ENCODE measurements at places on chromosomes 3 and 15.

DNA sequence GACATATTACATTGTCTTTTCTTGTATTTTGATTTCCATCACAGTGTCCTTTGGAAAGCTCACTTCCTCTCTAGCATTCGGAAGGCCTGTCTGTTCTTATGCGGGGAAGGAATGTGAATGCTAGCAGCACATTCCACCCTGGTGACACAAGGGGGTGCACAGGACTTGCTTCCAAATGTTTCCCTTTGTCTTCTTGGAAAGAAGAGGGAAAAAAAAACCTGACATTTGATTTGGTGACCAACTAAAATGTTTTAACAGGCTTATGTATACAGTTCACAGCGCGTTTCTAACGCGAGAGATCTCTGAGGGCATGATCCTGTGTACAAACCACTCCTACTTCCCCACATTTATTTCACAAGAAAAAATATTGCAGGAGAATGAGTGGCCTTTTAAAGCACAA is 107.6 kb upstream of the FXR1 start:
- DNase-seq, result no peak

- no peak for DNase-seq
Measured at GRCh38 chr3:46833346-46834300, 29.6 kb downstream of the MYL3 start.

- no peak for DNase-seq
Measured at GRCh38 chr3:87924485-87924884, 134.3 kb downstream of the CGGBP1 start.

- DNase-seq, result no peak
Measured at GRCh38 chr15:77525400-77525811, 104.7 kb downstream of the HMG20A start.

GRCh38 chr3:170162052-170162451 is 19.5 kb downstream of the PHC3 start:
- DNase-seq, result no peak

GRCh38 chr3:136586580-136586979 is 165.6 kb downstream of the STAG1 start:
- DNase-seq, result no peak

DNA sequence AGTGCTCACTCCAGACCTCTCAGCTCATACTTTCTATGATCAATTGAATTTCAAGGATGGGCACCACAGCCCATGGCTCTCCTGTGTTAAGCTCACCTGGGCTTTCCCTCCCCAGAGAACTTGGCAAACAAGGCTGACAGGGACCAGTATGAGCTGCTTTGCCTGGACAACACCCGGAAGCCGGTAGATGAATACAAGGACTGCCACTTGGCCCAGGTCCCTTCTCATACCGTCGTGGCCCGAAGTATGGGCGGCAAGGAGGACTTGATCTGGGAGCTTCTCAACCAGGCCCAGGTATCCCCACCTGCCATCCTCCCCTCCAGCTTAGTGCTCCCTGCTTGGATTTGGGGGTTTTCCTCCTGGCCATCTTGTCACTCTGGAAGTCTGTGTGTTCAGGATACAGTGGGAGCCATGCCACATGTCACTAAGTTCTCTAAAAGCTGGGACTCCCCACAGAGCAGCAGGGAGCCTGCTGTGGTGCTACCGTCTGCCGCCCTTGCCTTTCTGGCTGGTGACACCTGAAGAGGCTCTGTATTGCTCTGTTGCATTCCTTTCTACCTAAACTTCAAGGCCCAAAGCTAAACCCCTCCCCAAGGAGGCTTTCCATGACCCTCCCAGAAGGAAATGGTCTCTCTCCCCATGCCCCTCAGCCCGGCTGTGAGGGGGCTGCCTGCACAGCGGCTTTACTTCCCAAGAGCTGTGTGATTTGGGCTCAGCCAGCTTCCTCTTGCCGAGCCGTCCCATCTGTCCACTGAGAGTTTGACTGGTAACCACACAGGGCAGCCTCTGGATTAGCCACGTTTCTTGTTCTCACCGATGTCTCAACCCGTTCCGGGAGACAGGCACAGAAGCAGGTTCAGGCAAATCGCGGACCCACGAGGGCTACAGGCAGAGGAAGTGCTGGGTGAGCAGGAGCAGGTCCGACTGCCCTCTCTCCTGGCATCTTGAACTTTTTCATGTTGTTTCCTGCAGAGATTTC is 10.8 kb downstream of the TF start:
- no peak for DNase-seq

DNA sequence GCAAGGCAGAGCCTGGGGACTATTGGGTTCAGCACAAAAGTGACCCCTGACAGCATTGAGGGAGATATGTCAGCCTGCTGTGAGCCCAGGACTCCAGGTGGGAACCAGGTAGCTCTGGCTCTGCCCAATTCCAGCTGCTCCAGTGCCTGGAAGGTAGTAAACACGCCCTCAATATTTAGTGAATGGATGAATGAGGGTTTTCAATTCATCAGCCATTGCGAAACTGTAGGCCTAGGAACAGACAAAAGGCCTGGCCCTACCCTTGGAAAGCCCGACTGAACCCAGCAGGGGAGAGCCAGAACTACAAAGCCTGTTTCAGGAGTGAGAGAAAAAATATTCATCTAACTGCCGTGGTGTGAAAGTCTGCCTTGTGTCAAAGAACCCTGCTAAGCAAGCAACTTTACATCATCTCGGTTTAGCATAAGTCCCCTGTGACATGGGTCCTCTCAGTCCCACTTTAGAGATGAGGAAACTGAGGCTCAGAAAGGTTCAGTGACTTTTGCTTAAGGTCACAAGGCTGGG is 8.1 kb upstream of the CSK start:
- no peak for DNase-seq

DNA sequence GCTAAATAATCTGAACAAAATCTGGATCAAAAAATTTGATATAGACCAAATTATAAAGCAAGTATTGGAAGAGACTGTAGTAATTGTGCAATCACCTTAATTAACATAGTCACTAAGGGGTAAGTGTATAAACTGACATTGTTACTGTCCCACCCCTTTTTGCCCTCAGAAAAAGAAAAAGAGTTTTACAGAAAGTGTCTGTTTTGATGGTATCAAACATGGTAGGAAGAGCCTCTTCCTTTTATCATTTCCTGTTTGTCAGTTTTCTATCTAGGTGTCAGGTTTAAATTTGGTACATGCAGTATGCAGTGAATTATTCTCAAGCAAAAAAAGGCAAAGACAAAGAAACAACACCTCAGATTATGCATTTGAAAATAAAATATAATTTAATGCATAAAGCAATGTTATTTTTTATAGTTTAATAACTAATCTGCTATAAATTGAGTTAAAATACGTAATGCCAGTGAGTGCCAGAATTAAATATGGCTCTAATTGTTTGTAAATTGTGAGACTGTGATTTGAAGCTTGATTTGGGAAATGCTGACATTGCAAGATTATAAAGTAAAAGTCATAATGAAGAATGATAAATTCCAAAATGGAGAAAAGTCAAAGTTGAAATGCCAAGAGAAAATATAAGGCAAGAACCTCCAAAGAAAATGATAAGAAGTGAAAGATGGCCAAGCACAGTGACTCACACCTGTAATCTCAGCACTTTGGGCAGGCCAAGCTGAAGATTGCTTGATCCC is 30.3 kb upstream of the CMC1 start:
- no peak for DNase-seq

- DNase-seq, result no peak
Measured at GRCh38 chr3:119639494-119640350, 20.7 kb downstream of the POPDC2 start.

DNA sequence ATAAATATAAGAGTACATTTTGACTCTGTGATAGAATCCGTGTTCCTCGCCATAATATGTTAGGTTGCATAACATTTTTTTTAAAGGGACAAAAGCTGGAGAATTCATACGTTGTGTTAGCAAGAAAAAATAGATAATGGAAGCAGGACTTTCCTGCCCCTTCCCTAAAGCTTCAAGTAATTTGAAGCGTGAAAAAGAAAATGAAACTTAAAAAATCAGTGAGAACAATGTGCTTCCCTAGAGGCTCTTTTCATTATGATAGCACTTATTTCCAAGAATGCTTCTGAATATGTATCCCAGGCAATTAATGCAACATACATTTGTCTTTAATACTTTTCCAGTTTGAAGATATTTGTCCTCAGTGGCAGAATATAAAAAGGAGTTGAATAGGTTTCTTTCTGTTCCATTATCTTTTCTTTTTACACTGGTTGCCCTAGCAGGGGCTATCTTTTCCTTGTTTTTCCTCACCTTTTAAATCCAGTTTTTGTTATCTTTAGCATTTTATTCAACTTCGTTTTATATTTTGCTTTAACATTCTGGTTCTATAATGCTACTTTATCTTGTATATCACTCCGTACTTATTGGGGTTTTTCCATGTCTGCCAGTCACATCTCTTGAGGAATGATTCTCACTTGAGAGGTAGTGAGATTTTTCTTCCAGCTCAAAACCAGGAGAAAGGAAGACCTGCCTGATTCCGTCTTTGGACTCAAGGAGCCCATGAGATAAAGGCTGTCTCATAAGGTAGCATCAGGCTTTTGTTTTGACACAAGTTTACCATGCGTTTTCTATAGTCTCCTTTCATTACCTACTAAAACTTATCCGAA is 113.8 kb downstream of the MBNL1 start:
- no peak for DNase-seq

GRCh38 chr3:148006508-148006907 is 597.3 kb downstream of the ZIC1 start:
- no peak for DNase-seq

- no peak for DNase-seq
Measured at GRCh38 chr3:25073423-25073822, 354.6 kb upstream of the RARB start.

DNA sequence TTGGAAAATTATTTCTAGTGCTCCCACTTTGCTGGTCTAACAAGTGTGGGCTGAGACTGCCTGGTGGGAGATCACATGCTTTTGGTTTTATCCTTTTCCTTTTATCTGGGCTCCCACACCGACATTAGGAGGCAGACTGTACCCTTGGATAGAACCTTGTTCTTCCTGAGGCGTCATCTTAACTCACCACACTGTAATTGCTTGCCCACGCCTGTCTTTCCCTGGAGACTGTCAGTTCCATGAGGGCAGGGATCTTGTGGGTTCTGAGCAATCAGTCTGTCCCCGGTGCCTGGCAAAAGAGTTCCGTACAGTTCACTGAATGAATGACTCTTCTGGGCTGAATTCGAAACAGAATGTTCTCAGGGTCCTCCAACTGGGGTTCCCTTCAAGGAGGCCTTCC is 124.6 kb upstream of the ABHD17C start:
- no peak for DNase-seq

- DNase-seq, result no peak
Measured at GRCh38 chr3:130961458-130961857, 65.2 kb downstream of the ASTE1 start.

DNA sequence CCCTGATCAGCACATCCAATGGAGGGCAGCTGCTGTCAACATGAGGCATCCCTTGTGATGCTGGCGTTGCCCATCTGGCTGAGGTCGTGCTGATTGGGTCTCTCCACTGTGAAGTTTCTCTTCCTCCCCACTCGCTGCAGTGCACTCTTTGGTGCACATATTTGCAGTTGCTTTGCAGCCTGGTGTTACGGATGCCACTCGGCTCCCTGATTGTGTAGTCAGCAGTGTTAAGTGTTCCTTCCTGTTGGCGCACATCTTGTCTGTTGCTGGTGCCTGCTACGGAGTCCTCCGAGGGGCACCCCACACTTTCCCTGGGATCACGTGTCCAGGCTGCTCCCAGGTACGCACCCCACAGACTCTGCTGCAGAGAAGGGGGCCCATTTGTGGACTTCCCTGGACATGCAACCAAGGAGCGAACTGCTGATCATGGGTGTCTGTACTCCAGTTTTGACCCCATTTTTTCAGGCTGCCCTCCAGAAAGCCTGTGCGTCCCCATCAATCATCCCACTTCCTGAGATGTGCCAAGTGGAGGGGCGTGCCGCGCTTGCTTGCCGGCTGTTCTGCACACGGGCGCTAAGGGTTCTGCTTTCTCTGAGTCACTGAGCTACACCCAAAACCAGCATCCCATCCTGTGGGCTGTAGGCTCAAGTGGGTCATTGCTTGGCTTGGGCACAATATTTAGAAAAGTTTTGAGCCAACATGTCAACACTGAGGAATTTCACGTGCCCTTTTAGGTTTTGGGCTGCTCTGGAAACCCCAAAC is 98.6 kb downstream of the FBLN2 start:
- no peak for DNase-seq

Measured in stimulated activated naive CD4-positive, alpha-beta T cell treated with Interleukin-2 at 50 U/mL for 16 hours (primary cell).